ENCODE measurements at places on chromosomes 2 and 18.

- DNase-seq = no peak
Observed at GRCh38 chr2:215427585-215427984, 8.3 kb downstream of the FN1 start.

DNA sequence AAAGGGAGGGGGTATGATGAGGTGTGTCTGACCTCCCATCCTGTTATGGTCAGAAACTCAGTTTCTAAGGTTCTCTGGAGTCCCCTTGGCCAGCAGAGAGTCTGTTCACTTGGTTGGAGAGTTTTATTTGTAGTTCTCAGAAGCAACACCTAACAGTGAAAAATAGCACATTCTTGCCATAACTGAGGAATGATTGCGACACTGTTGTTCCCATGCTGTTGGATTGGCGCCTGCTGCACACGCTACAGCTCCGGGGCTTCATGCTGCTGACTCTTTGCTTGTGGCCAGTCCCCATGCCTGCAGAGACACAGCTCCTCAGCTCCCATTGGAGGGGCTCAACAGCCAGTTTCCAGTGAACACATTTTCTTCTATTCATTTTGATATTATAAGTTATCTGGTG, 42.1 kb downstream of the TPGS2 start:
- DNase-seq = no peak

DNA sequence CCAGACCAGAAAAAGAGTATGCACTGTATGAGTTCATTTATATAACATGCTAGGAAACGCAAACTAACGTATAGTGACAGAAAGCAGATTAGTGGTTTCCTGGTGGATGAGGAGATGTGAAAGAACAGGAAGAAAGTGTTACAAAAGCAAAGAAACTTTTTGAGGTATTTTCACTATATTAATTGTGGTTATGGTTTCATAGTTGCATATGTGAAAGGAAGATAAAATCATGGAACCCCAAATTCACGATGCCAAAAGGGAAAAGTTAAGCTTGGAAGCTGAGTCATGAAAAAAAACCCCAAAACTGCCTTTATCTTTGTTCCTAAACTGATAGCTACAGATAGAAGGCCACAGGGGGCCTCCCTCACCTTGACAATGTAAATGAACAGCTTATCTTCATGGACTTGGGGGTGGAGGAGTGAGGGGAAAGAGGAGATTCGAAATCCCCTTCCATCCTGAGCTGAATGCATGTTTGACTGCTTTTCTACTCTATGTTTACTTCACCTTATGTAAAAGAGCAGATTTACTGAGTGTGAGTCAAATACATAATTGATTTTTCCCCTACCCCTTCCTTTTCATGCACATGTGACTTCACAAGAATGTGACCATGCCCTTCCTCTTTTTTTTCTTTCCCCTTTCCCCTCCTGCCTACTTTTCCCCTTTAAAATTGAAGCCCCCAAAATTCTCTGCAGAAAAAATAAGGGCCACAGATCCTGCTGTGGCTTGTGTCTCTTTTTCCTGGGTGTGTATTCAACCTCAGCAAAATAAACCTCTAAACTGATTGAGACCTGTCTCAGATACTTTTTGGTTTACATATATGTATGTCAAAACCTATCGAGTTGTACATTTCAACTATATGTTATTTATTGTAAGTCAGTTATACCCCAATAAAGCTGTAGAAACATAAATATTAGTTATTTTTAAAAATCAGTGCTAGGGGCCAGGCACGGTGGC, 100.1 kb upstream of the TLK1 start:
- peak; percentile 50 for DNase-seq

- DNase-seq = no peak
Observed at GRCh38 chr2:14936426-14936825, 303.9 kb downstream of the LRATD1 start.

DNA sequence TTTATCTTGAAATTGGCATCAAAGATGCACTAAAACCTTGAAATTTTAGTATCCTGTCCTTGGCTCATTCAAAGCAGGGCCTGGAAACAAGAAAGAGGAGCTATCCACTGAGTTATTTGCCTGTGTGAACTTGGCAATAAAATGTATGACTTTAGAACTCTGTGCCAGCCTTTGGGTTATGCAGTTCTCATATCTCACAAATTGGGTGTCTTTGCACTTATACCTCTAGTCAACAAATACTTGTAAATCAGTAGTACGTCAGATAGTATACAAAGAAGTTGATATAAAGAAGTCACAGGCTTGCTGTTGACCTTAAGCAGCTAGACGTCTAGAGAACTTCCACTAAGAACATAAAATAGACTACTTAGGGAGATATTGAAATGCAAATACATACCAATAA, 1331.9 kb downstream of the DPP10 start:
- DNase-seq = no peak

GRCh38 chr2:73759285-73759764, 20.6 kb downstream of the DUSP11 start:
- DNase-seq = no peak

- no peak for DNase-seq
Observed at GRCh38 chr18:63819786-63820185, 44.6 kb downstream of the SERPINB7 start.

- no peak for DNase-seq
Observed at GRCh38 chr2:134453973-134454372, 200.1 kb downstream of the MGAT5 start.

DNA sequence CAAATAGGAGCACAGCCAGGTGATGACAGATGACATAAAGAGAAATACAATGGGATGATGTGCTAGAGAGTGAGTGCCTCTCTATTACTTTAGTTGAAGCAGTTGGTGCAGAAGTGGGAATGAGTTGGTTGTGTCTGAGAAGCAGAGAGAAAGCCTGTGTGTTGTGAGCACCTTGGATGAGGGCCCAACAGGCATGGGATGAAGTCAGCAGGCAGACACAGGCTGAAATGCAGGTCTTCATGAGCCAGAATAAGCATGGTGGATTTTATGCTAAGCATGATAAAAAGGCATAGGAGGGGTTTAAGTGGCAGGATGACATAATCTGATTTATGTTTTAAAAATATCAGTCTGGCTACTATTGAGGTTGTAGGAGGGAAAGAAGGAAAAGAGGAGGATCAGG, 71.5 kb downstream of the KLHL14 start:
- no peak for DNase-seq

DNA sequence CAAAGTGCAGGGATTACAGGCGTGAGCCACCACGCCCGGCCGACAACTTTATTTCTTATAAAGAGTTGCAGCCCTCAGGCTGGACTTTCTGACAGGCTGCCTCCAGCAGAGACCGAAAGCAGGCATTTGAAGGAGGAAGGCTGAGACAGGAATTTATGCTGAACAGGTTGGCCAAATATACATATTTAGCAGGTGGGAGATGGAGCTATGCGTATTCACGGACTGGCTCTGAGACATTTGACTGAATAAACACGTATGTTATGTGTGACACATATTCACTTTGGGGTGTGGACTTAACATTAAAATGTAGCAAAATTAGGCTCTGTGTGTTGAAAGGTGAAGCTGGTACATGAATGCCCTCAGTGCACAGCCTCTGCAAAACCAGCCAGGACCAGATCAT, 65.9 kb downstream of the SNTG2 start:
- no peak for DNase-seq

GRCh38 chr2:220753486-220753885, 818.6 kb downstream of the EPHA4 start:
- DNase-seq = no peak

GRCh38 chr18:1018181-1018681, 113.6 kb downstream of the ADCYAP1 start:
- no peak for DNase-seq

GRCh38 chr2:214747992-214748391, 61.5 kb downstream of the BARD1 start:
- no peak for DNase-seq

GRCh38 chr2:152335016-152335725, at the start of gene FMNL2:
TSS of gene FMNL2 (plus strand) at chr2:152335174.
- DNase-seq = peak; percentile 80

- peak; percentile 77 for DNase-seq
Observed at GRCh38 chr2:113324684-113325160, 46.0 kb upstream of the PAX8 start.

GRCh38 chr18:46320928-46321711, 216.9 kb downstream of the HAUS1 start:
- DNase-seq = no peak

GRCh38 chr18:76402026-76402990, 92.7 kb downstream of the ZNF516 start:
- no peak for DNase-seq

DNA sequence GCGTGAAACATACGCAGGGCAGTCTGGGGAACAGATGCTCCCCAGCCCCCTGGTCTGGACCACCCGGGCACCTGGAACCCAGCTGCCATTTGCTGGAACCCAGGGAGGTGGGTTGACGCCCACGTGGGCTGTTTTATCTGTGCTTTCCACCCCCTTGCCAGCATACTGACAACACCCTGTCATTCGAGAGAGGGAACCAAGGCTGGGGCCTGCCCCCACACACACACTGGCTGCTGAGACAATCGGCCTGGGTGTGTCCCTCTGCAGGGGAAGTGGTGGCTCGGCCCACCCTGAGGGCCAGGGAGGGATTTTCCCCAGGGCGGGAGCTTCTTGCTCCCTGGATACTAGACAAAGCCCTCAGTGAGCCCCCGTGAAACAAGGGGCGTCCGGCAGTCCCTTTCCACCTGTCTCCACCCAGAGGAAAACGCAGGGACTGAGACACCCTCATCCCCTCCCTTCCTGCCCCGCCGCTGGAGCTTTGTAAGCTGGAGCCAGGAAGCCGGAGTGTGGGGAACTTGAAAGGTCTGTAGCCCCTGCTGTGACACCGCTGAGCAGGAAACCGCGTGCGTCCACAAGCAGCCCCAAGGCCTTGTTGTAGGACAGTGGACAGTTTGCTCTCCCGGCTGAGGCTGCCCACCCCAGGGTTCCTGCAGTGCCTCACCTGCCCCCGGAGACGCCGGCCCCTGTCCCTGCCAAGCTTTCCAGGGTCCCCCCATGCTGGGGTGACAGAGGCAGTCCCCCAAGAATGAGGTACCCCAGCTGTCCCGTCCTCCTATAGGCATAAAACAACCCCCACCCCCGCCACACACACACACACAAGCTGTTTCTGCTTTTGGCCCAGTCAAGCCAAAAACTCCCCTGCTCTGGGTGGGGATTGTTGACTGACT, 14.1 kb upstream of the KLF11 start:
- DNase-seq = peak; percentile 41

DNA sequence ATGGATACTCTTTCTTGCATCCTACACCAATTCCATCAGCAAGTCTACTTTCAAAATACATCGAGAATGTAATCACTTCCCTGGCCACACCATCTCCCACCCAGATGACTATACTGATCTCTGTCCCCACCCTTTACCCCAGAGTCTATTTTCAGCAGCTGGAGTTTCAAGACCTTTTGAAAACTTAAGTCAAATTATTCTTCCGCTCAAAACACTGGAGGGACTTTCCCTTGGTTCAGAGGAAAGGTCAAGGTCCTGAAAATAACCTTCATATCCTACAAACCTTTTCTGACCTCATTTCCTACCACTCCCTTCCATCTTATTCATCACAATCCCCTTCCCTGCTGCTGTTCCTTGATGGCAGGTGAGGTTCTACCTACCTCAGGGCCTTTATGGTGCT, 58.8 kb upstream of the LYPD6 start:
- no peak for DNase-seq

GRCh38 chr2:43105586-43106558, 120.5 kb downstream of the ZFP36L2 start:
- DNase-seq = no peak

DNA sequence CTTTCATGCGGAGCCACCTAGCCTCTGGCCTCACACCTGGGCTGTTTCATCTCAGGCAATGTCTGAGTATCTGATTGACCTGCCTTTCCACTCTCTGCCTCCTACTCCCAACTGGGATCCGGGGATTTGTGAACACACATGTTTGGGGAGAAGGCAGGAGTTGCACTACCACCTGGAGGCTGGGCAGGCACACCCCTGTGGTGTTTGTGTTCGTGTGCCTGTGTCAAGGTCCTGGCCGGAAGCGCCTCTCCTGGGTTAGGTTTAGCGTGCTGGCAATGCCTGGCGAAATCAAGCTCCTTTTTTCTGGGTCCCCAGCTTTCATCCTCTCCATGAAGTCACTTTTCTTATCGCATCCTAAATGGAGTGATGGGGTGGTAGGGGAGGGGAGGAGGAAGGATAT, 63.9 kb downstream of the GATA6 start:
- no peak for DNase-seq

GRCh38 chr18:44996261-44996660, 315.6 kb downstream of the SETBP1 start:
- no peak for DNase-seq

DNA sequence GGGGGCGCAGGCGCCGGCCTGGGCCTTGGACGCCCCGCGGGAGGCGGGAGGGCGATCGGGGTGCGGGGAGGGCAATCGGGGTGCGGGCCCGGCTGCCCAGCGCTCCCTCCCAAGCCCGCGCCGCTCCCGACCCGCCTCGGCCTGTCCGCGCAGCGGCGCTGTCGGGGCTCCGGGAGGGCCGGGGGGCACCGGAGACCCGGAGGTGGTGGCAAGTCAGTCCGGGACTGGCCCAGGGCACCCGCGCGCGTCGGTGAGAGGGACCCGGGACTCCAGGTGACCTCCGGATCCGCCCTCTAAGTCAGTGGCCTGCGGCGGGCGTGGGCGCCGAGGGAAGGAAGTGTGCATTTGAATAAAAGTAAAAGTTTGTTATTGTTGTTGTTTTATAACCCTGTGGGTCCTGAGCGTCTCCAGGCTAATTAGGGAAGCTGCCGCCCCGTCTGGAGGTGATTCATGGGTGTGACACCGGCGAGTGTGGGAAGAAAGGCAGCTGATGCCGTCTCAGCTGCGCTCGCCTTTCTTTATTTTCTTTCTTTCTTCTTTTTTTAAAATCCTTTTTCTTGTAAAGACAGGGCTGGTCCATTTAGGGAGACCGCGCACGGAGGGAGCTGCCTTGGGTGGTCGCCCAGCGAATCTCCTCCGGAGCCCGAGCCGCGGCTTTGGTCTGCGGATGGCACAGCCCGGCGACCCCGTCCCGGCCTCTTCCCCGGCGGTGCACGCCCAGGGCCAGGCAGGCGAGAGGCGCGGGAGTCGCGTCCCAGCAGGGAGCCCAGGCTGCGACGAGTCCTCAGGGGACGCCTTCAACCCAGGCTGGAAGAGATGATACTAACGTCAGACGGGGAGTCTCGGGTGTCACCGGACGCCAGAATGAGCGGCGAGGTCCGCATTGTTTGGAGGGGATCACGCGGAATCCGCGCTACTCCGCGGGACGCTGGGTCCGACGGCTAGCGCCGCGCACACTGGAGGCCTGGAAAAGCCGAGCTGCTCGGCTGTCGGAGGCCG, 627 bp upstream of the CRACDL start:
- peak; percentile 60 for DNase-seq

DNA sequence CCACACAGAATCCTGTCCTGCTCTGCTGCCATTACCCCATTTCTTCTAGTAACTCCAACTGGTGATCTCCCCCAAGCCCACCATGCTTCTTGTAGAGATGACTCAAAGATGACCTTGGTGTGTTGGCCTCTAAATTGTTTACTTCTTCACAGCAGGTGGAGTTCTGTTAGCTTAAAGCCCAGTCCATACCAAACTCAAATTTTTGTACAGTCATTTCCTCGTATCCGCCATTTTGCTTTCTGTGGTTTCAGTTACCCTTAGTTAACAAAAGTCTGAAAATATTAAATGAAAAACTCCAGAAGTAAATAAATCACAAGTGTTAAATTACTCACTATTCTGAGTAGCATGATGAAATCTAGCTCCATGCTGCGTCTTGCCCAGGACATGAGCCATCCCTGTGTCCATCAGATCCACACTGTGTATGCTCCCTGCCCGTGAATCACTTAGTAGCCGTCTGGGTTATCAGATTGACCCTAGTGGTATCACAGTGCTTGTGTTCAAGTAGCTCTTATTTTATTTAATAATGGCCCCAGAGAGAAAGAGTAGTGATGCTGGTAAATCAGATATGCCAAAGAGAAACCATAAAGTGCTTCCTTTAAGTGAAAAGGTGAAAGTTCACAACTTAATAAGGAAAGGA, 133.3 kb upstream of the NOL4 start:
- DNase-seq = no peak

Data from activated CD4-positive, alpha-beta T cell treated with anti-CD3 and anti-CD28 coated beads for 36 hours (primary cell).